A172 (cell line): ENCODE measurements at places on chromosomes 12 and 14. TPM values are rescaled to one million over a fixed set of nuclear protein-coding genes. Genes with fewer than 3 reads are reported as not detected.

- peak; percentile 40 for DNase-seq
These were observed 29.7 kb downstream of the ZFP36L1 start for GRCh38 chr14:68762953-68763764.

DNA sequence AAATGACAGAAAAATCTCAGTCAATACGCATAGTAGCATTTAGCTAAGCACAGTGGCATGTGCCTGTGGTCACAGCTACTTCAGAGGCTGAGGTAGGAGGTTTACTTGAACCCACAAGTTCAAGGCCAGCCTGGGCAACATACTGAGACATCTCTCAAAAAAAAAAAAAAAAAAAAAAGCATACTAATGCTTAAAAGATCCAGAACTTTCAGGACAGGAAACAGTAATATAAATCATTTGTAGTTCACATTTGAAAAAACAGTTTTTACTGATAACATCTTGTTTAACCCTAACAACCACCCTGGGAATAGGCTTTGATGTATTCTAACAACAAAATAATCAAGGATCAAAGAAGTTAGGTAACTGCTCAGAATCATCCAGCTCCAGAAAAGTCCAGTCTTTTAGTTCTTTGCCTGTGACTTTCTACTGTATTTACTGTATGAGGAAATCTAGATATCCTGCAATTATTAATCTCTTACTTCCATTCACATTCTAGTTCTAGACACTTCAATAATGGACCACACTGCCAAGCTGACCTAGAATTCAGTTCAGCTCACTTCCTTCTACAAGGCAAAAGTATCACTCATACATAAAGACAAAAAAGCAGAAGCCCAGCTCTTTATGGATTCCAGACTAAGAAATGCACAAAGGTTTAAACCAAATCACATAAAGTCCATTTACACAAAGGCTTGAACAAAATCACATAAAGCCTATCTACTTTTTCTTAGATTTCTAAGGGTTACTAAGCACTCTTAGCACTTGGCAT is 28.5 kb downstream of the PAWR start:
- no peak for DNase-seq

Gene BDKRB2
- 0.89 and 0.93 TPM in 2 replicates for total RNA-seq

Gene LTB4R
- total RNA-seq: 2.3 and 2.9 TPM in 2 replicates

DNA sequence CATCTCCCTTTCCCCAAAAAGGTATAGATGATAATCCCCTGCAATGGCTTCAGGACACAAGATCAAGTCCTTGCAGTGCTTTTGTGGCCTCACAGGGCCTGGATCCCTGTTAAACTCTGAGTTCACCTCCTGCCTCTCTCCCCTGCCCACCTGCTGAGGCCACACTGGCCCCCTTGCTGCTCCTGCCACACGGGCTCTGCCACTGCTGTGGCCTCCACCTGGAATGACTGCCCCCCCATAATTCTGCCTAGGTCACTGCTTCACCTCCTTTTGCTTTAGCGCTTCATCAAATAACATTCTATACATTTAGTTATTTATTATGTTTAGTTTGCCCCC is 653 bp upstream of the IFI27 start:
- DNase-seq: no peak

DNA sequence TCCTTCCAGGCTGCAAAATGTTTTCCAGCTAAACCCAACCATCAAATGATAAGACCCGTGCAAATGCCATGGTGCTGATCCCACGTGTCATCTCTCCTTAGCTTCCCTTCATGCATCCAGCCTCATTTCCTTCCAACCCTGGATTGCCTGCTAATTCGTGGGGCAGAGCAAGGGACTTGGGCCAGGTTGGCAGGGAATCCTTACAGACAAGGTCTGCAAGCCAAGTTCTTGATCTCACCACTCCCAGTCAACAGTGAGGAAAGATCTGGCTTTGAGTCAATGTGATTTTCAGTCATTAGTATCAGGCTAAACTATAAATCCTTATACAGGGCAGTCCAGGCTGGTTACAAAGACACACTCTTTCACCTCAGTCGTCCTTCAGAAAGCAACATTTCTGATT is 150.9 kb downstream of the ANO2 start:
- DNase-seq: no peak

Gene IQSEC3
- not detected in 2 replicates for total RNA-seq

GRCh38 chr12:99985631-99986030 is 895 bp upstream of the ANKS1B start:
- no peak for DNase-seq

- peak; percentile 22 for DNase-seq
These were observed 25.8 kb downstream of the SNRNP35 start for GRCh38 chr12:123483602-123484248.

DNA sequence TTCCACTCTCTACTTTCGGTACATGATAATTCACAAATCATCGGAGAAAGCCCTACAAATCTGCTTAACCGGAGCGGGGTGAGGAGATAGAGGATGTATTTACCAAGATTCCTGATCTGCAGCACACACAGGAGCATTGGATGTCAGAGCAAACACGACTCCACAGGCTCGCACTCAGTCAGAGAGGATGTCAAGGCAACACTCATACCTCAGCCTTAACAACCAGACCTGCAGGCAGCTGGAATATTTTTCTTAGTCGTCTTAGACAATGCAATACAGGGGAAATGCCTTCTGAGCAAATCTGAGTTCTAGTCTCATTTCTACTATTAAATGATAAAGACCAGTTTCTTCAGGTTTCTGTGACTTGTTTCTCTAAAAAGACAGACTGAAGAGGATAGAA is 159.3 kb upstream of the CPNE8 start:
- no peak for DNase-seq

Gene SPX
- 0.07 TPM in 1 of 2 replicates, not detected in the other for total RNA-seq

DNA sequence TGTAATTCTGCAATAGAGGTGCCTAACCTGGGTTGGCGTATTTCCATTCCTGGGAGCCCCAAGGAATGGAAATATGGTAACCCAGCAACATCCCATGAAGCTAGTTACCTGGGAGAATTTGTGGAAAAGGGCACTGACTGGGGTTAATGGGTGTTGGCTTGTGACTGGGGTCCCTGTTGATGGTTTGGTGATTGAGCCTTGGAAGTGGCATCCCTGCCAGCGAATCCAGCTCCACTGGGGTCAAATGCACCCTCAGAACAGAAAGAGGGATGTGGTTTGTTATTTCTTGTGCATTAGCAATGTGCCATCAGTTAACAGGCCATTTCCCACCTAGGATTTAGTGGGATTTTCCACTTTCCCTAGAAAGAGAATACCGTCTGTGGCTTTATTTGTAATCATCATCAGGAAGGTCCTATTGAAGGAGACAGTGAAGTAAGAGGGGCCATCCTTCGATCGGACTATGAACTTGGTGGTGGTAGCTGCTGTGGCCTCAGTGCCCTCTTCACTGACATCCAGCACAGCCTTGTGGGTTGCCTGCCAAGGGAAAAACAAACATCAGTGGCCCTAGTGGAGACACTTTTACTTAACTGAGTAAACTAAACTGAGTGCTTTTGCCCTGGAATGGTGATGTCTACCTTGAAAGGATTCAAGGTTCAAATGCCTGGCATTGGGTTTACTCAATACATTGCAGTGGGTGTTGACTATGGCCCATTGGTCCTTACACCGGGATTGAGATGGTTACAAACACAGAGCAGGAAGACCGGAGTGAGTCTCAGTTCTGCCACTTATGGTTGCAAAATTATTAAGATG is 10.4 kb upstream of the SERPINA11 start:
- no peak for DNase-seq

DNA sequence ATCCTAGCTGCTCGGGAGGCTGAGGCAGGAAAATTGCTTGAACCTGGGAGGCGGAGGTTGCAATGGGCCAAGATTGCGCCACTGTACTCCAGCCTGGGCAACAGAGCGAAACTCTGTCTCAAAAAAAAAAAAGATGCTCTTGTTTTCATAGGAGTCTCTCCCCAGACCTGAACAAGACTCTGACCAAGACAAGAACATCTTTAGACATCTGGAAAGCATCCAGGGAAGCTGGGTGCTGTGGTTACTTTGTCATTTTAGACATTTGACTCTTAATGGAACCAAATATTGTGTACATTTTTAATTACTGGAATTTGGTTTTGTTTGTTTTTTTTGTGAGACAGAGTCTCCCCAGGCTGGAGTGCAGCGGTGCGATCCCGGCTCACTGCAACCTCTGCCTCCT is 21.1 kb upstream of the ATF1 start:
- DNase-seq: no peak

GRCh38 chr14:33762161-33762851 is 188.6 kb downstream of the EGLN3 start:
- no peak for DNase-seq

GRCh38 chr12:31951008-31951407 is 8.2 kb upstream of the RESF1 start:
- DNase-seq: no peak

DNA sequence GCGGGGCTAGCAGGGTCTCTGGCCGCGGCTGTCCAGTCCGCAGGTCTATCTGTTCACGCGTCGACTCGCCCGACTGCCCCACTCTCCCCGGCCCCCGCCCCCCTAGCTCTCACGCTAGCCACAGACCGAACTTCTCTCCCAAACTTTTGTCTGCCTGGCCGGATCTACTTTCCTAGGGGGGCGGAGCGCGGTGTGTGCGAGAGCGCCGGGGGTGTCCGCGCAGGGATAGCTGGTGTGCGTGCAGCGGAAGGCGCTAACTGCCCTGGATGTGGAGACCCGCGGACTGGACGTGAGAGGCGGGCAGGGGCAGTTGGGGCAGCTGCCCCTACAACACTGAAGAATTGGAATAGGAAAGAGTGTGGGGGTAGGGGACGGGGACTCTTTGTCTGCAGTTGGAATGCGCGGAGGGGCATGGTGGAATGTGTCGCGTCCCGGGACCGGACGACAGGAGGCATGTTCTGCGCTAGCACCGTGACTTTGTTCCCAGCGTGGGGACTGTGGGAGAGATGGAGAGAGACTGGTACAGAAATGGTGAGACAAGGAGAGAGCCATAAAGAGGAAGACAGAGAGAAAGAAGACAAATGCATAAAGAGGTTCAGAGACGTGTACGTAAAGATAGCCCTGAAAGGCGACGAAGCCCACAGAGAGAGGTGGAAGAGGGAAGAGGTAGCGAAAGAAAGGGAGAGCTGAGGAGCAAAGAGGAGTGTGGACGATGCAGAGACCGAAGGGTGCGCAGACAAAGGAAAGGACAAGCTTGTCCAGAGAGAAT is at the start of gene AJUBA:
Gene AJUBA (minus strand): TSS at position 75 of the 769 bp plus-strand sequence. CDS start 285 bp downstream, outside the sequence.
- DNase-seq: peak; percentile 58

GRCh38 chr12:69059465-69060457 is 126.8 kb upstream of the CPM start:
- DNase-seq: peak; percentile 85

GRCh38 chr14:68984686-68985085 is 5.6 kb upstream of the ACTN1 start:
- no peak for DNase-seq

Gene NOXRED1
- not detected in 2 replicates for total RNA-seq

Gene ARMH4
- total RNA-seq: 3.1 and 4.0 TPM in 2 replicates

DNA sequence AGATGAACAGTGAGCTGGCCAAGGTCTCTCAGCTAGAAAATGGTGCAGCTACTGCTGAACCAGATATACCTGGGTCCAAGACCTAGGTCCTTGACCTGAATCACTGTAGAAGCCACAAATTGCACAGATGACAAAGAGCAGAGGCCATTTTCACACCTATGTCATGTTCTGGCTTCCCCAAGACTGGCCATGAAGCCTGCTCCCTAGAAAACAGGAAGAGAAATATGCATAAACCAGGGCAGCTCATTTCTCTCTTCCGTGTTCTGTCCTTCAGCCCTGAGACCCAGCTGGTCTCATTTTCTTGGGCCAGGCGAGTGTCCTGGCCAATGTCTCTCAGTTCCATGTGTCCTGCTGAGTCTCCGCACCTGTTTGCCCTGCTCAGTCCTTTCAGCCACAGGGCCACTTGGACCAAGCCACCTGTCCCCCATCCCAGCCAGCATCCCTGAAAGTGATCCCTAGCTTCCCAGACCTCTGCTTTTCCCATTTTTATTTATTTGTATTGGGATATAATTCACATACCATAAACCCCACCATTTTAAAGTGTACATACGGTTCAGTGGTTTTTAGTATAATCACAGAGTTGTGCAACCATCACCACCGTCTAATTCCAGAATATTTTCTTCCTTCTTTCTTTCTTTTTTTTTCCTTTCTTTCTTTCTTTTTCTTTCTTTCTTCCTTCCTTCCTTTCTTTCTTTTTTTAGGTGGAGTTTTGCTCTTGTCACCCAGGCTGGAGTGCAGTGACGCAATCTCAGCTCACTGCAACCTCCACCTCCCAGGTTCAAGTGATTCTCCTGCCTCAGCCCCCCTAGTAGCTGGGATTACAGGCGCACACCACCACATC is 27.0 kb downstream of the P2RX7 start:
- DNase-seq: no peak

Gene SLC39A2
- not detected in 2 replicates for total RNA-seq

DNA sequence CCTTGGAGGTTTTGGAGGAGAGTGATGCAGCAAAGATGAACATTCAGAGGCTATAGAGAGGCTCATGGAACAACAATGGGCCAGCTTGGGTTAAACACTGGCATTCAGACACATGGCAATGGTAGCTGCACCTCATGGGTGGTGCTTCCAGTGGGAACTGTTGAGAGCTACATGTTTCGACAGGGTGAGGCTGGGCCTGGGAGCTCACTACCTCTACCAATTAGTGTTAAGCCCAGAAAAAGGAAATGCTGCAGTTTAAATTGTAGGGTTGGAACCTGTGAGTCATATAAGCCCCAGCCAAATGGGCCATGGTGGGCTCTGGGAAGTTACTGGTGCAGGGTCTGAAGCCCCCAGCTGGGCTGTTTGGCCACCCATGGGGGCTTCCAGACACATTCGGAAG is 279.7 kb downstream of the ZFP36L1 start:
- DNase-seq: no peak

Gene PTGER2
- 0.12 TPM in 1 of 2 replicates, not detected in the other for total RNA-seq

DNA sequence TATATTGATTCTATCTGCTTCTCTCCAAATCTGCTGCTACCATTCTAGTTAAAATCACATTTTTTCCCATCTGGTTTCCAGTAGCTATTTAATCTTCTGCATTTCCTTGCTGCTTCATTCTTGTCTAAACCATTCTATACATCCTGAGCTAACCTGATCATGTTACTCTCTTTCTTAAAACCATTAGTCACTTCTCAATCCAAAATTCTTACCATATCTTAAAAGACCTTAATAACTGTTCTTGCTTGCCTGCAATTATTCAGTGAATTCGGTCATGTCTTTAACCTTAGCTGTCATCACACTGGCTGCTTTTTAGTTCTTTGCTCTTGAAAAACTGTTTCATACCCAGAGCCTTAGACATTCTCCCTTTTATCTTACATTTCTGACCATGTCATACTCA is 56.4 kb upstream of the PZP start:
- no peak for DNase-seq

DNA sequence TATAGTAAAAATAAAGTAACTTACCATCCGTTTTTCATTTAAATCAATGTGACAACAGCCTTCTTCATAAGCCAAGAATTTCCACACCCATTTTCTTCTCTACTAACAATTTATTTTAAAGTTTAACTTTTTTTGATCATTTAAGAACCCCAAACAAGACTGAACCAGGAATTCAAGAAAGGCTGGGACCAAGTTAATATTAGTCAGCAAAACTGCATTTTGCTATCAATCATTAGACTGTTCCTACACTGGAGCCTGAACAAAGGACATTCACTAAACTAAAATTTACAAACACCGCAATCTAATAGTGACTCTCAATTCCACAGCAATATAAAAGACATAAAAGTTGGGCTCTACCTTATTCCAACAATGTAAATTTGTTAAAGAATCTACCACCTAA is 73.6 kb downstream of the OSBPL8 start:
- DNase-seq: no peak
